ENCODE measurements at places on chromosomes 2 and 18.
A peak's percentile ranks its signal among the peaks of the same experiment; 100 is the strongest.

- DNase-seq = no peak
These were observed 26.2 kb upstream of the TMEM163 start for GRCh38 chr2:134745023-134745422.

DNA sequence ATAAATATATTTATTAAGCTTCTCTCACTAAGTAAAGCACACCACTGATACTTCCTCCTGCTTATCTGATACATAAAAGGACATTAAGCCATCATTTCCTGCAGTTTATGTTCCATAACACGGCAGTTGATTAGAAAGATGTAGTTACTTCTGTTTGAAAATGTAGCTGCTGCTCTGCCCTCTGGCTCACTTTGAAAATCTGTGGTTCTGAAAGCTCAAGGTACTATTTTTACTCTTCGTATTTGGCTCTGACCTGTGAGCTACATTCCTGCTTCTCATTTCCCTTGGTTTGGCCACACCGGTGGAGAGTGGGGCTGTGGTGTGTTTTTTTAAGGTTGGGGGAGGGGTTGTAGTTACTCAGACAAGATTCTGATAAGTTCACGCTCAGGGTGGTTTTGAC, 12.8 kb upstream of the TTN start:
- no peak for DNase-seq

DNA sequence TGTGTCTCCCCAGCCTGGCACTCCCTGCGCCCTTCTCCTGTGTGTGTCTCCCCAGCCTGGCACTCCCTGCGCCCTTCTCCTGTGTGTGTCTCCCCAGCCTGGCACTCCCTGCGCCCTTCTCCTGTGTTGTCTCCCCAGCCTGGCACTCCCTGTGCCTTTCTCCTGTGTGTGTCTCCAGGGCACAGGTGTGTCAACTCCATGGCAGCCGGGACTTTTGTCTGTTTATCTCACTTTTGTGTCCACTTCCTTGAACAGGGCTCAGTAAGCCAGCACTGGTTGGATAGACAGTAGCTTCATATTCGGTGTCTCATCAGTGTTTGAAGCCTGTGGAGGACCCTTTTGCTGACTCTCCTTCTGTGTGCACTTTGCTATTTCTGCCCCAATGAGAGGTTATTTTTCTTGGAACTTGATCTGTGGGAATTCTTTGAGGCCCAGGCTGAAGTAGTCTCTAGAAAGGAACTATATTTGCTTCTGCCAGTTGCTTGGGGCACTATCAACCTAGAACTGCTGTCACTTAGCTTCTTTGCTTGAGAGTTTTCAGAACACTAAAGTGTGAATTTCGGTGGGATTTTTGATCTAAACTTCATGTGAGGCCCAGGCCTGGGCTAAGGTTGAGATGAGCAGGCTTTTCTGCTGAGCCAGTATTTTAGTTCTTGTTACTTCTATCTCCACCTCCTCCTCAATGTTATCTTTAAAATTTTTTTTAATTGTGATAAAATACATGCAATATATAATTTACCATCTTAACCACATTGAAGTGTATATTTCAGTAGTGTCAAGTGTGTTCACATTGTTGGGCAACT, 8.3 kb upstream of the ASB1 start:
- DNase-seq = no peak

- peak; percentile 20 for DNase-seq
These were observed at the start of gene SNED1 for GRCh38 chr2:240997856-240998705. Gene SNED1, plus strand, starts transcription at chr2:240998618. Its CDS starts 220 bp downstream, at chr2:240998838.

DNA sequence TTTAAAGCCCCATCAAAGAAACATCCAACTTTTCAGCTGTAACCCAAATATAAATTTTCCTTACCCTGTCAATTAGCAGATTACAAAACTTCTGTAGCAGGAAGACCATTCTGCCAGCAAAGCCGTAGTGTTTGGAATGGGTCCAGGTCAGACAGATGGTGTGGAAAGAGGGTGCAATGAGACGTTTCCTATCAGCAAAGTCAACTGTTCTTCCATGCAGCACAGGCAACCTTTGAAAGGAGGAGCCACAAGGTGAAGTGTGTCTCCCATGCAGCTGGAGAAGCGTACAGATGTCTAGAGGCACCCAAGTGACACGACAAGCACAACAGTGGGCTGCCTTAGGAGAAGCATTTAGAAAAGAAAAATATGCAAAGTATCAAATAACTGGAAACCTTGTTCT, 83.7 kb downstream of the SP3 start:
- DNase-seq = no peak

GRCh38 chr18:23945416-23946079, 69.0 kb upstream of the TTC39C start:
- DNase-seq = no peak

DNA sequence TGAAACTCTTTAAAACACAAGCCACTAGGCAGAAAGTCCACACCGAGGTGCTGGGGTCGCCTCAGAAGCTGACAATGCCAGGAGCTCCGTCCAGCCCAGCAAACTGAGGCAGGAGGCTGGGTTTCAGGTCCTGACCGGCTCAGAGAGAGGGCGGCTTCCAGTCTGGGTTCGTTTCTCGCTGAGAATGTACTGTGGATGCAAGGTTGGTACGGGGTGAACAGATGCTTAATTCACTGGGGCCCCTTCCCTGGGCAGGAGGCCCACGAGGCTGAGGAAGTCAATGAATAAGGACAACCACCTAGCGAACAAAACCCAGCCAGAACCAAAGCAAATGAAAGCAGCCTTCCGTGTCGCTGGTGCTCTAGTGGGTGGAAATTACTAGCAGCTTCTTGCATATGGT, 142.0 kb downstream of the RTP5 start:
- DNase-seq = no peak

DNA sequence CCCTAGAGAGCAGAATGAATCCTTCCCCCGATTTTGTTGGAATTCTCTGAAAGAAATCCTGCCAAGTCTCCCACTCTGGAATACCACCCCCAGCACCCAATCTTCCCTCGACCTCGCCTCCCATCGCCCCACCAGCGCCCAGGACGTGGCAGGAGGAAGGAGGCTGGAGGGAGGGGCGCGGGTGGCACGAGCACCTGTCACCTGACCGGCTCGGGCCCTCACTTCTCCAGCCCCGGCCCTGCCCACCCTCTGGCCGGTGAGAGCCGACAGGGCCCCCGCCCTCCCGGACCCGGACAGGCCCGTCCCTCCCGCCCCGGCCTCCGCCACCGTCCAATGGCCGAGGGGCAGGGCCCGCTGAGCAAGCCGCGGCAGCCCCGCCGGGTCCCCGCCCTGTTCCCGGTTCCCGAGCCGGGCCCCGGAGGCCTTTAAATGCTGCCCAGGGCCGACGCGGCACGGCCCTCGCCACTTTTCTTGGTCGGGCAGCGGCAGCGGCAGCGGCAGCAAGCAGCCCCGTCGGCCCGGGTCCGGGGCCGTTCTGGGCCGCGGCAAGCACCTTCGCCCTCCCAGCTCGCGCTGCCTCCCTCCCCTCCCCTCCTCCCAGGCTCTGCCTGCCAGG, at the start of gene LGALSL:
LGALSL (plus strand) TSS at position 393 of the 616 bp plus-strand sequence. CDS start 384 bp downstream, outside the sequence.
- no peak for DNase-seq

DNA sequence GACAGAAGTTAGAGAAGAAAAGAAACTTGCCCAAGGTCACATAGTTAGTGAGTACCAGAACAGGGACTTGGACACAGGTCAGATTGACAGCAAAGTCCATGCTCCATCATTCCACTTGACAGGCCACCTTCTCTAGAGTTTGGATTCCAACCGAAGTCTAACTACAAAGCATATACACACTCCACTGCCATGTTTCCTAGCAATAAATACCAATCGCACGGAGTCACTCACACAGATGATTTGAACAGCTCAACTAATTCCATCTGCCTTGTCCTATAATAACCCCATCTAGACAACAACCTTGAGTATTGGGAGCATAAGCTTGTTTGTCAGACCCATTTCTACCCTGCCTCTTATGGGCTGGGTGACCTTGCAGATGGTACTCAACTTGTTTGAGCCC, 334.6 kb upstream of the MGAT5 start:
- DNase-seq = no peak

DNA sequence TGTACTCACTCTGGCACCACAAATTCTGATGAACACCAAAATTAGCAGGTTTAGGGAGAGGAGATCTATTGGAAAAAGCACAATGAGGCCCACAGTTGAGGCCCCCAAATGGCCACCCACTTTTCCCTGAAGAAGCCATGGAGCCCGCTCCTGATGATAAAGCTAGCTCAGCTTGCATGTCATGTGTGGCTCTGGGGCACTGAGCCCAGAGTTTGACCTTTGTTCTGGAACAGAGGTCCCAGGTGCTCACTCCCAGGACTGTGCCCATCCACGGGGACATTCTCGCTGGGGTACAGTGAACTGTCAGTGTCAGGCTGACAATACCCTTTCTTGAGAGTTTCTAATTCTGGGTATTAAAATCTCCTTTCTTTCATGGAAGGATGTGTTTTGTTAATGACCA, 36.2 kb downstream of the XDH start:
- DNase-seq = no peak

DNA sequence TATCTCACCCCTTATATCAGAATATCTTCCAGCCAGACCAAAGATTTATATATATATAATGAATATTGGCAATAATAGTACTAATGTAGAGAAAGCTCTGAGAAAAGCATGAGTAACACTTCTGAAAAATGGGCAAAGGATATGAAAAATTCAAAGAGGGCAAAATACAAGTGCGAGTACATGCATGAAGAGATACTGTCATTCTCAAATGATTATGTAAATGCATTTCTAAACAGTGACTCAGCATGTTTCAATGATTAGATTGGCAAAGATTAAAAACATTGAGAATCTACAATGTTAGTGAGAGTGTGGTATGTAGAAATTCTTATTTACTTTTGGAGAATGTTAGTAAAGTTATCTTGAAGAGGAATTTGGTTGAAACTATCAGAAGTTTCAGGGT, 118.3 kb upstream of the NEDD4L start:
- DNase-seq = peak; percentile 10

DNA sequence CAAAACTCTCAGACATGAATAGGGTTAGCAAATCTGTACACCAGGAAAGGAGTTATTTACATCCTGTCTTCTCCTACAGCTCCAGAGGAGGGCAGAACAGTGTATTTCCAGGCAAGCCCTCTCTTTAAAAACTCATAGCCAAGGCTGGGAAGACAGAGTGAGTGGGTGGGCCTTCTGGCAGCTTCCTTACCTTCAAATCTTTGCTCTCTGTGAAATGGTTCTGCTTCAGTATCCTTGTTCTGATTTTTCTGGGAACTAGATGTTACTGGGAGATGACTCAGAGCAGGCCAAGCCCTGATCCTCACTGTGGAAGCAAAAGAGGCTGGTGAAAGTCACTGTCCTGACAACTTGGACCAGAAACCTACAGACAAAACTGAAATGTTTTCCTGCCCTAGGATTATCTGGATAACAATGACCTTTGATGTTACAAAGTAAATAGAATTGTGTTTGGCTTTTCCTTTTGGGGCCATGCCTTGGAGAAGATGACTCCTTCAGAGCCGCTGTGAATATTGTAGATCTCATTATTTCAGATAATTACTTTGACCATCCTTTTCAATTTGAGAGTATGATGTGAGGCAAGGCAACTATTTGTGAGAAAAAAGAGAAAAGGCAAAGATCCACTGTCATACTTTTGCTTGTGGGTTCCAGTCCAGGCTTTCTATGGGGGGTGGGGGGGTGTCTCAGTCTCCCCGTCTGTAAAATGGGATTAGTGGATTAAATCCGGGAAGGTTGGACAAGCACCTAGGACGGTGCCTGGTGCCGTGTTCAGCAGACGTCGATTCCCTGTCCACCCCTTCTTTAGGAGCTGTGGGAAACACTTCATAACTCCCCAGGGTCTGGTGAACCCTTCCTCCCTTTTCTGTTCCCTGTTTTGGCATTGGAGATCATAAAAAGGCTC, 644 bp upstream of the QPCT start:
- peak; percentile 25 for DNase-seq
